Sciatic nerve (tissue), 2 donors: ENCODE measurements at places on chromosomes 12 and 14.

DNA sequence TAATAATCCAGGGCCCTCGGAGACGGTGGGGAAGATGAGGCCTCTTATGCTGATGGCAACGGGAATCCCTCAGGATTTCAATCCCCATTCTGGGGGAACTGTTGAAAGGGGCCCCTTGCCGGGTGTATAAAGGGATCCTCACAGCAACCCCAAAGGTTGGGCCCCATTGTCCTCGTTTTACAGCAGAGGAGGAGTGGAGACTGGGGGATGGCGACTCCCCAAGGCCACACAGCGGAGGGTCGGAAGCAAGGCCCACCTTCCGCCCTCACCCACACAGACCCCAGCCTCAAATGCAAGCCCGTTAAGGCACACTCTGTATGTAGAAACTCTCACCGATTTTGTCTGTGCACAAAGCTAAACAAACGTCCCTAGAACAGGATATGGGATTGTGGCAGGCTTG is 327.9 kb upstream of the DIO3 start:
- DNase-seq: no peak

DNA sequence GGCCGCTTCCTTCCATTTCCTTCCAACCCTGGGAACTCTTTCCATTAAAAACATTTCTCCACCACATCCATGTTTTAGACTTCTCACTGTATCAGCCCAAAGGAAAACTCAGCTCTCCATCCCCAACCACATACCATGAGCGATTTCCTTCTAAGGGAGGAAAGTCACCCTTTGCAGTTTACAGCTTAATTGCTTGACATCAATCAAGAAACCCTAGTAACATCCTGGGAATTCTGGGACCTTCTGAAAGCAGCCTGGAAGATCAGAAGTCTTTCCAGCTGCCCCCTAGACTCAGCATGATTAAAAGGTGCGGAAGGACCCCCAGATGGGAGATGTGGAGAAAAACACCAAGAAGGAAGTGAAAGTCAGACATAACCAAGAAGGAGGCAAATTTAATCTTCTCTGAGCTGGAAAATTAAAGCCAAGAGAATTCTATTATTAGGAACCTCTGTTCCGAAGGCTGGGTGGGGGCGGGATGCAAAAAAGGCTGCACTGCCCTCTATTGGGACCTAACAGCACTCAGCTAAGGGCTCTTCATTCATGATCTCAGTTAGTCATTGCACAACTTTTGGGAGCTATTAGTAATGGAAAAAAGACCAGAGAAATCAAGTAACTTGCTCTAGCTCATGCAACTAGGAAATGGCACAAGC is 73.3 kb upstream of the PLXNC1 start:
- peak; percentile 72 for DNase-seq

- DNase-seq: no peak
These were observed 87.6 kb upstream of the MAP1LC3B2 start for GRCh38 chr12:116471544-116471943.

- DNase-seq: no peak
These were observed 28.6 kb downstream of the FGFR1OP2 start for GRCh38 chr12:26966842-26967241.

GRCh38 chr14:99473458-99473857 is 7.2 kb downstream of the SETD3 start:
- no peak for DNase-seq
